ENCODE measurements at places on chromosomes 2 and 18.

GRCh38 chr2:47011264-47011663, 95.7 kb upstream of the MCFD2 start:
- no peak for DNase-seq

DNA sequence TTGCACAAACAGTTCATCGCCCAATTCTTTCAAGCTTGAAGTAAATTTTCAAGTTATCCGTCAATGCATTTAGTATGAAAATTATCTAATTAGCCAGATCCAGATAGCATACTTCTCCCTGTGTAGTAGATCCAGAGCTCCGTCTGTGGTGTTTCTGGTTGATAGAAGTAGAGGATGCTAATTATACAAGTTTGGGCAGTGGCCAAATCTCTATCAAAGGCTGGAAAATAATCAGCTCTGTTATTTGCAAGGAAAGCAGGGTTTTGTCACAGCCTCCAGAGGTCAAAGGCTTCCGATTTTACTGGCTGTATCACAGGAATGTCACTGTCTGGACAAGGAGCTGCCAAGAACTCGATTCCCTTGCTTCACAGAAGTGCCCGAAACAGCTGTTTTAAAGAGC, 28.6 kb downstream of the LRRC30 start:
- no peak for DNase-seq

- DNase-seq = no peak
These were observed 212.4 kb downstream of the CMPK2 start for GRCh38 chr2:6653281-6653750.

GRCh38 chr2:53033411-53033810, 734.2 kb upstream of the CHAC2 start:
- DNase-seq = no peak

GRCh38 chr18:48660346-48661228, 121.8 kb downstream of the CTIF start:
- no peak for DNase-seq

GRCh38 chr2:147829106-147829505, 15.7 kb upstream of the ACVR2A start:
- DNase-seq = no peak

DNA sequence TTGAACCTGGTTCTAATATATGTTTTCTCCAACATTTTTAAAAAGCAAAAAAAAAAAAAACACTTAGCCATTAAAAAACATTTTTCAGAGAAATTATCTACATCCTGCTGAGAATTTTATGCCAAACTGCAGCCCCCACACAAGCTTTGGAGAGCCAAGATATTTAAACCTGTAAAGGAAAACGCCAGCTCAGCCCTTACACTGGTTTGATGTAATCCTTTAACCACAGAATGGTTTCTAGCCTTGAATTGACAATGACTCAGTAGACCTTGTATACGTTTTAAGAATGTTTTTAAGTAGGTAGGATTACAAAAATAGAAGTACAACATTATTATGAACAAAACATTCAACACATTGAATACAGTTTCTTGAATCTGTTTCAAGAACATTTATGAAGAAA, 113.6 kb downstream of the BABAM2 start:
- no peak for DNase-seq

DNA sequence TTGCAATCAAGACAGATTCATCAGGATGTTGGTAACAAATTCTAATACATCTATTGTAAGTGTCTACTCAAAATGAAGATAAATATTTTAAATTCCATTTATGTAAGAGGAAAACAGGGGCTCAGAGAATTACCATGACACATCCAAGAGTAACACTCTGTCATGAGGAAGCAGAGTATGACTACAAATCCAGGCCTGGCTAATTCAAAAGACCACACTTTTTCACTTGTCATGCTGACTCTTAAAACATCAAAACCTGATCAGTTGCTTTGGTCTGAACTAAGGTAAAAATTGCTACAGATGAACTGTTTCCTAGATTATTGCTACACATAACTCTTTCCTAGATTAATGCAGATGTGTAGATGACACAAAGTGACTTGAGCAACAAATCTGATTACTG, 880.6 kb downstream of the TSN start:
- no peak for DNase-seq

- DNase-seq = no peak
These were observed 112.9 kb upstream of the CCDC68 start for GRCh38 chr18:55072181-55072580.

DNA sequence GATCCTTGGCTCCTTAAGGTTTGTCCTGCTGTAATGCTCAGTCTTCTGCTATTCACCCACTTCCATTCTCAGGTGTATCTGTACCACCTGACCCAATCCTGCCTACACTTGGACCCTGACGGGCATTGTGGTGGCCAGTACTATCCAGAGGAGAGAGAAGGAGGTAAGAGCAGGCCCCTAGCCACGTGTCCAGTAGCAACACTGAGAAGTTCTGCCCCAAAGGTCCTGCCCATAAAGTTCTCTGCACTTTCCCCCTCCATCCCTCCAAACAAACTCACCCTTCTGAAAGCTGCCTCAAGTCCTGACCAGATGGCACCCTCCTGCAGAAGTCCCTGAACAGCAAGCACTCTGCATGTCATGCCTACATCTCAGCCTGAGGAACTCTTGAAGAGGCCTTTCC, 18.3 kb downstream of the TTC32 start:
- DNase-seq = no peak

DNA sequence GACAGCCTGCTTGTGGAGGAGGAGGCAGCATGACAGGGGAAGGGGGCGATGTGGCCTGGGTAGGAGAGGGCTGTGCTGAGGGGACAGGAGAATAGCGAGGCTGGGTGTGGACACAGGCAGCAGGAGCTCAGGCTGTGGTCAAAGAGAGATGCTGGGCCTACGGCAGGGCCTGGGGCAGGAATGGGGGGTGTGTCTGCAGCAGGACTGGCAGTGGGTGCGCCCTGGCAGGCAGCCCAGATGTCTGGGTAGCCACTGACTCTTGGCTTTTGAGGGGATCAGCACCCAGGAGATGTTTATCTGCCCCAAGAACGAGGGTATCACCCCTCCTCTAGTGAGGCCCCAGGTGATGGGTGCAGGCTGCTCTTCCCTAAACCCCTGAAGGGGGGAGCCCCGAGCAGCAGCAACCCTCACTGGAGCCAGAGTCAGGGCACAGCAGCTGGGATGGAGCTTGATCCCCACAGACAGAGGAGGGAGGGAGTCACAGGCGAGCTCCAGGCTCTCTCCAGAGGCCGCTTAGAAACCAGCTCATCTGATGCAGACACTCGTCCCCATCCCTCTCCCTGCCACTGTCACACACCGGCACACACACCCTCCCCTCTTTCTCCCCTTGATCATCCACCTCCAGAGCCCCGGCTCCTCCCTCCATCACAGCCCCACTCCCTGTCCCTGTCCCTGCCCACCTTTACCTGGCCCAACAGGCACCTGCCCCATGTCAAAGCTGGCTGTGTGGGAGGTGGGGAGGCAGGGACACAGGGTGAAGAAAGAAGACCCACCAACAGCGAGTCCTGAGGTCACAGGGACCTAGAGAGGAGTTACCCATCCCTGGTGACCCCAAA, 29.8 kb upstream of the TNS1 start:
- no peak for DNase-seq

DNA sequence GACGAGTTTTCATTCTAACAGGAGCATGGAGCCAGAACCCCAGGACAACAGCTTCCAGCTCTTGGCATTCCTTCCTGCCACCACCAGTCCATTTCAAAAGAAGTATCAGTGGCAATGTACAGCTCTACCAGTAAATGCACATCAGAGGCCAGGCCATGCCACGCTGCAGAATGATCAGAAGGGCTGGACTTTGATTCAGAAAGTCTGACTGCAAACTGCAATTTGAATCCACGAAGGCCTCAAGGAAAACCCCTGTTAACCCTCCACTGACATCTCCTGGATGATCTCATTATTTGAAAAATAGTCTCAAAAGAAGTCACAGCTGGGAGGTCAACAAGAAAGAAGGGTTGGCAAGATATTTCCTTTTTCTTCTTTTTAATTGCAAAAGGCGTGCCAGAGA, 119.2 kb downstream of the MYO5B start:
- no peak for DNase-seq

DNA sequence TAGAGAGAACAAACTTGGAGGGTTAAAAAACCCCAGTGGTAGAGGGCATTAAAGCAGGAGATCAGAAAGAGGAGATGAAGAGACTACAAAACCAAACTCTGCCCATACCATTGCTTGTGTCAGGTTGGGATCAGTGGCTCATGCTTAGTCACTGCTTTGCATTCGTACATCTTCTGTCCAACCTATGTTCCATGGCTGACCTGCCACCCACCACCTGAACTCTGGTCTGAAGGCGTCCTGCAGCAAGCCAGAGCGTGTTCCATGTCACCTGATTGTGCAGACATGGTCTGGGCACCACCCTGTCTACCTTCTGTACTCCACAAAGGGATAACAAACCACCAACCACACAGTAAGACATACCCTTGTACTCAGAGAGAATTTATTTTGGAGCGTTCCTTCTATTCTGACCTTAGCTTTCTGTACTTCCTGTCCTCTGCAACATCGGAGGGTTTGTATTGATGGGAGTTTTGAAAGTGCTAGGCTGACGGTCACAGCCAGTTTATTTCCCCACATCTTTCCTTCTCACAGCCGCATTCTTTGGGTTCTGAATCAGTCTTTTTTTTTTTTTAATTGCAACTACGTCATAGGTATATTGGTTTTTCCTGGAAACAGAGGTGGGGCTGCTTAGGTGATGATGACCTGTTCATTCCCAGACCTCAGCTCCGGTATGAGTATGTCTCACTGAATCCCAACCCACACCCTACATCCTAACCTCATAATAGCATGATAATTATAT, 88.3 kb downstream of the SOWAHC start:
- DNase-seq = no peak

GRCh38 chr2:136034629-136035028, 49.2 kb upstream of the DARS1 start:
- DNase-seq = no peak

DNA sequence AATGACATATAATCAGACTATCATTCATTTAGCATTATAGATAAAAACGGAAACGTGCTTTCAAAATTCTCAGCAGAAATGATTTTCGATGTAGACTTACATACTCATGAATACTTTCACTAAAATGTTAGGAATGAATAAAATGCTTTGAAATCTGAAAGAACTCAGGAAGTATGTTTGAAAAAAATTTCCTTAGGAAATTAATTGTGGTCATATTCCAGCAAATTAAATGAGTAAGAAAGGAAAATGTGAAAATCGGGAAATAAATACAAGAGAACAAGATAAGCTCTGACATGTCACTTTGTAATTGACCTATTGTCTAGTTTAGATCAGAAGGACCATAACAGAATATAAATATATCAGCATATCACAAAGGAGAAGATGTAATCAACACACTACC, 981.0 kb upstream of the CDH2 start:
- no peak for DNase-seq

DNA sequence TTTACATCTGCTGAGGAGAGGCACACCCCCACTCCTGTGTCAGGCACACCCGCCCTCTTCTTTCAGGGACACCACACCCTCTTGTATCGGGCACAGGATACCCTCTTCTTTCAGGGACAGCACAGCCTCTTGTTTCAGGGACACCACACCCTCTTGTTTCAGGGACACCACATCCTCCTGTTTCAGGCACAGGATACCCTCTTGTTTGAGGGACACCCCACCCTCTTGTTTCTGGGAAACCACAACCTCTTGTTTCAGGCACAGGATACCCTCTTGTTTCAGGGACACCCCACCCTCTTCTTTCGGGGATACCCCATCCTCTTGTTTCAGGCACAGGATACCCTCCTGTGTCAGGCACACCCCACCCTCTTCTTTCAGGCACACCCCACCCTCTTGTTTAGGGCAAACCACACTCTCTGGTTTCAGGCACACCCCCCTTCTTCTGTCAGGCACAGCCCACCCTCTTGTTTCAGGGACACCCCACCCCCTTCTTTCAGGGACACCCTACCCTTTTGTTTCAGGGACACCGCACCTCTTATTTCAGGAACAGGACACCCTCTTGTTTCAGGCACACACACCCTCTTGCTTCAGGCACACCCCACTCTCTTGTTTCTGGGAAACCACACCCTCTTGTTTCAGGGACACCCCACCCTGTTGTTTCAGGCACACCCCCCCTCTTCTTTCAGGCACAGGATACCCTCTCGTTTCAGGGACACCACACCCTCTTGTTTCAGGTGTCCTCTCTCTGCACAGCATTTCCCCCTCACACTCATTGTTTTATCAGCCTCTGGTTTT, 96.2 kb downstream of the TPO start:
- DNase-seq = no peak

- DNase-seq = no peak
These were observed 151.5 kb downstream of the ASB1 start for GRCh38 chr2:238578256-238578655.

DNA sequence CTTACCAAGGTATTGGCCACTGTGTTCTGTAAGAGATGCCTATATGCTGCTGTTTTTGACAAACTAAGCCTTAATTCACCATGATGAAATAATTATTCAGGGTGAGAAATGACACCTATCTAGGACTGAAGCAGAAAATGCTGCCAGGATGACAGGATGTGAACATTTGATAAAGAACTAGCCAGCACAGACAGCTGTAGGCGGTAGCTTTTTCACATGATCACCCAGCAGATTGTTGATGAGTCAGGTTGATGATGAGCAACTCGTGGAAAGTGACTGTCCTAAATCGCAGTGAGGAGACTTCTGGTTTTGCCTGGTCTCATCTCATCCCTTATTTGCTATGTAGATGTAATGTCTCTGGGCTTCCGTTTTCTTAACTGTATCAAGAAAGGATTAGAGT, 144.1 kb downstream of the PRPF40A start:
- DNase-seq = no peak

DNA sequence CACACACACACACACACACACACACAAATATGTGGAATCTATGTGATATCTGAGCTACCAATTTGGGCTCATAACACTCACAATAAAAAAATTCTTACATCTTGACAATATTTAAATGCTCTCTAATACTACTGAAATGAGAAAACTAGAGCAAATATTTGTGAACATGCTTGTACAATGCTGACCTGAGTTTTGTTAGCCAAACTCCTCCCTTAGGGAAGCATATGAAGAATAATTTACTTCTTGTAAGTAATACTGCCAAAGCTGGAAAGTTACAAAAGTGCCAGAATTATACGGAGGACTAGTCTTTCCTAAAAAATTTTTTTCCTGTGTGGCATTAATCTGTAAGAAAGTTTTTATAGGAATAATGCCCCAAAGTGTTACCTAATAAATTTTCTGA, 18.5 kb downstream of the MBD2 start:
- no peak for DNase-seq

- no peak for DNase-seq
These were observed 79.1 kb downstream of the TGIF1 start for GRCh38 chr18:3529077-3529476.

- DNase-seq = no peak
These were observed 55.5 kb downstream of the RAB10 start for GRCh38 chr2:26089337-26089736.

DNA sequence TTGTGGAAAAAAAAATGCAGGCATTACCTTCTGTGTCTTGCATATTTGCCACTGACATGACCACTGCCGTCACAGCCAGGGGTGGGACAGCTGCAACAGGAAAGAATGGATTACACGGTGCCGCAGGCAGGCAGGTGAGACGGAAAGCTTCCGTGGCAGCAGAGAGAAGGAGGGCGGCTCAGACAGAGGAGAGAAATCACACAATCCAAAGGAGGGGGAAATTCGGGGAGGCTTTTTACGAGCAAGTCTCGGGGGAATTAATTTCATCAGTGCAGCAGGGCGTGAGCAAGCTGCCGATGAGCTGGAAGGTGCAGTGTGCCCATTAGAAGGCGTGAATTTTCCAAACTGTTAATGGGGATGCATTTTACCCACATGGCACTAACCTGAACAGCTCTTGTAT, 234.8 kb upstream of the PXDN start:
- DNase-seq = no peak

All from activated T-helper 1 cell treated with Interleukin-2 at 50 U/mL for 16 hours (primary cell).